Aortic smooth muscle cell (primary cell): ENCODE measurements at places on chromosomes 16 and 17. TPM values are rescaled to one million over a fixed set of nuclear protein-coding genes. Genes with fewer than 3 reads are reported as not detected.

ABCC12 gene
- not detected in 2 replicates for total RNA-seq

GP2 gene
- not detected in 2 replicates for total RNA-seq

TBC1D28 gene
- total RNA-seq: not detected in 2 replicates

CCL17 gene
- total RNA-seq: not detected in 2 replicates

MGAT5B gene
- 0.06 and 0.40 TPM in 2 replicates for total RNA-seq

DRC7 gene
- total RNA-seq: not detected in 2 replicates

TMC7 gene
- total RNA-seq: 0.87 and 1.1 TPM in 2 replicates

MRPL28 gene
- total RNA-seq: 79.5 and 91.3 TPM in 2 replicates

CBX2 gene
- 0.25 and 0.92 TPM in 2 replicates for total RNA-seq

ZSCAN10 gene
- not detected in 2 replicates for total RNA-seq

TEX14 gene
- total RNA-seq: under 0.01 TPM in 2 replicates

SSH2 gene
- 5.5 and 7.8 TPM in 2 replicates for total RNA-seq

NEUROD2 gene
- total RNA-seq: not detected in 2 replicates

TNP2 gene
- total RNA-seq: under 0.01 TPM in 1 of 2 replicates, not detected in the other

CMTM2 gene
- total RNA-seq: not detected in 2 replicates

CLEC18C gene
- 0.12 and 0.13 TPM in 2 replicates for total RNA-seq

ARL5C gene
- under 0.01 and 0.06 TPM in 2 replicates for total RNA-seq

PPY gene
- total RNA-seq: not detected in 2 replicates

PMFBP1 gene
- under 0.01 and 0.06 TPM in 2 replicates for total RNA-seq

PDILT gene
- total RNA-seq: not detected in 2 replicates
